Nucleus accumbens (tissue), 56 donors: ENCODE measurements at places on chromosomes 12 and 14.

GRCh38 chr14:91256661-91257060, 12.2 kb upstream of the GPR68 start:
- no peak for DNase-seq

DNA sequence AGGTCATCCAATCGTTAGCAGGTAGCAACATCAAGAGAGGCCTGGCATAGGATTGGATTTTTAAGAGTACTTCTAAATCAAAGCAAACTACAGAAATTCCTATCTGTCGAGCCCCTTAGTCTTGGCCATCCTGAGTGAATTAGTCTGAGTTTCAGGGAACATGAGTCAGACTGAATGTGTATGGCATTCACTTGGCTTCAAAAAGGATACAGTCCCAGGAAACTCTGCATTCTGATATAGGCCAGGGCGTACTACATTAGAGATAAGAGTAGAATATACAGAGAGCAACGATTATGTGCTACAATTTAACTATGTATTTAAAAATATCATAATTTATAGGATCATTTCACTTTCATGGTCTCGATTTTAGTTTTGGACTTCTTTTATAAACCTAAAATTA, 242.2 kb downstream of the SOX5 start:
- no peak for DNase-seq

DNA sequence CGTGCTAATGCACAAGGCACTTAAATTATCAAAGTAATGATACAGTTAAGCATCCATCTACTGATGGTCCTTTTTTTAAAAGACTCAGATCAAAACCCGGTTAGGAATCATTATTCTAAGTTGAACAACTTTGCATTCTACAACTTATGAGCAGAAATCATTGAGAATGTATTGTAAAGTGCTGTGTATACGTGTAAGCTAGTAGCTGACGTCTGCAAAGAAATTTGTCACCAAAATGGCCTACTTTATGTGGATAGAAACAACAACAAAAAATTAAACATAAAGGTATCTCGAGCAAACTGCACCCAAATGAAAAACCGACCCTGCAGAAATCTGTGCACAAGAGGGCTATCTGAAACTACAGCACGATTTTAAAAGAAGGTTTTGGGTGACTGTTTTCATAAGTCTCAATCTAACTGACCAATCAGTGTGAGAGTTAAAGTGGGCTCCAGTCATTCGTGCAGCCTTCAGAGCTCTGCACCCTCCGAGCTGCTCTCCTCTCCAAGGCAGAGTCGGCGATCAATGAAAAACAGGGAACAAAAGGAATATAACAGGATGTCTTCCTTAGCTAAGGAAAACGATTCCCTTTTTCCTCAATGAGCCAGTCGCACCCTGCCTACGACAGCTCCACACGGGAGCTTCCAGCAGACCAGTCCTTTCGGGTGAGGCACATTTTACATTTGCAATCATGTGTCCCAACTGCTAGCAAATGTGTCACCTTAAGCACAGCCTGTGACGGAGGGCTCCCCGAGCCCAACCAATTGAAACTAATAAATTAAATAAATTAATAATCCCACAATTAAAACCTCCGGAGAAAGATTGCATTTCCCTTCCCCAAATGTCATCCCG, 200.7 kb upstream of the FOXN3 start:
- no peak for DNase-seq

GRCh38 chr12:90250766-90251165, 542.1 kb upstream of the ATP2B1 start:
- no peak for DNase-seq

DNA sequence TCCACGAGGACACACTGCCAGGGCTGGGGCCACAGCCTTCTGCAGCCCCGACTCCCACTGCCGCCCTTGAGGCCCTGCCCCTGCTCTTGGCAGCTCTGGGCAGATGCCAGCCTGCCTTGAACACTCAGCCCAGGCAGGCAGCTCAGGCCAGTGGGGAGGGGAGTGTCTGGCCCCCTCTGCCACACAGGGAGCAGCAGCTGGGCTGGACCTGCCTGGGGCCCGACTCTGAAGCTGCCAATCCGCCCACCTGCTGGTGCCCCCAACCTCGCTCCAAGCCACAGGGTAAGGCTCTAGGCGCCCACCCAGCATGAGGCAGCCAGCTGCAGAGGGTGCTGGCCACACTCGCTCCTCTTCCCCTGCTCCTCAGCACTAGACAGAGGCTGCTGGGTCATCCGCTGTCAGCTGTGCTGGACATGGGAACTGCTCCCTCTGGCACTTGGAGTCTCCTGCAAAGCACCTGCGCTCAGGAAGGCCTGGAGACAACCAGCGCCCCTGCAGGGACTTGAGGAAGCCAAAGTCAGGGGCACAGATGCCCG, 24.6 kb upstream of the NUDT14 start:
- DNase-seq = no peak
